ENCODE measurements at places on chromosomes 5 and 9.

DNA sequence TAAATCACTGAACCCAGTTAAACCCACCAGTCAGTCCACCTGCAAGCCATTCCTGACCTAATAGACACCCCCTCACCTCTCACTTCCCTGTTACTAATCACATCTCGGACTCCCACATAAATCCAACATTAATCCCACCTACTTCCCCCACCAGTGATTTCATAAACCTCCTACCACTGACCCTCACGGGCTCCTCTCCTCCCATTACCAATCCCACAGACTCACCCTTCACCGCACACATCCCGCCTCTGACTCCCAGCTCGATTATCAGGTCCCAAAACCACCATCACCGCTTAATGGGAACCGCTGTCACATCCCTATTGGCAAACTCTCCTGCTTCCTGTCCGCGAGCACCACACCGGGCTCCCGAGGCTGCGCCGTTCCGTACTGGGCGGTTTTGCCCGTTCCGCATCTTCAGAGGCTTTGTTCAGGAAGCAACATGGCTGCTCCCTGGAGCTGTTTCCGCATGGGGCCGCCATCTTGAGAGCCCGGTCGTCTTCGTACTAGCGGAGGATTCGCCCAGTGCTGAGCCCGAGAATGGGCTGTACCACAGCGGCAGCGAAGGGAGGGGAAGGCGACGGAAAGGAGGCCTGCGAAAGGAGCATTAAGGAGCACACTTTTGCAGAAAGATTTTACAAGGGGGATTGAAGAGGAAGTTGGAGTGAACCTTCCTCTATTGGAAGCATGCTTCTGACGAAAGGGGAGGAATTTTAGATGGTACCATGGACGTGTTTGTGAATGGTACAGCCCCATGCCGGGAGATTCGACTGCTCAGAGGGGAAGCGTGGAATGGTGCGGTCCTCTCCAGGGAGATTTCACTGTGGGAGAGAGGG lies at the start of gene ZNF300:
TSS of gene ZNF300 (minus strand) at position 502 of the 833 bp plus-strand sequence. CDS start 1,825 bp downstream, outside the sequence.
- DNase-seq: peak; percentile 96

GRCh38 chr5:134626369-134627014 lies 6.1 kb downstream of the SAR1B start:
- no peak for DNase-seq

DNA sequence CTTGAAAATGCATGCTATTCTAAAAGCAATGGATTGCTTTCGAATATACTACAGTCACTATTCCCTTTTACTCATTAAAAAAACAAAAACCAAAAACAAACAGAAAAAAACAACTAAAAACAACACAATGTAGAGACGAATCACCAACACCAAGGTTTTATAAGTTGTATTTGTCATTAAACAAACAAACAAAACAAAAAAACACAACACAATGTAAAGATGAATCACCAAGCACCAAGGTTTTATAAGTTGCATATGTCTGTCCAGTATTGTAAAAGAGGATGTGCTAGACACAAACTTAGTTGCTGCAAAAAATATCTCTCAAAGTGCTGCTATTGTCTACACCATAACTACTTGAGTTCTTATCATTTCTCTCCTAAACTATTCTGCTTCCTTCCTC lies 1269.2 kb downstream of the EFNA5 start:
- no peak for DNase-seq

DNA sequence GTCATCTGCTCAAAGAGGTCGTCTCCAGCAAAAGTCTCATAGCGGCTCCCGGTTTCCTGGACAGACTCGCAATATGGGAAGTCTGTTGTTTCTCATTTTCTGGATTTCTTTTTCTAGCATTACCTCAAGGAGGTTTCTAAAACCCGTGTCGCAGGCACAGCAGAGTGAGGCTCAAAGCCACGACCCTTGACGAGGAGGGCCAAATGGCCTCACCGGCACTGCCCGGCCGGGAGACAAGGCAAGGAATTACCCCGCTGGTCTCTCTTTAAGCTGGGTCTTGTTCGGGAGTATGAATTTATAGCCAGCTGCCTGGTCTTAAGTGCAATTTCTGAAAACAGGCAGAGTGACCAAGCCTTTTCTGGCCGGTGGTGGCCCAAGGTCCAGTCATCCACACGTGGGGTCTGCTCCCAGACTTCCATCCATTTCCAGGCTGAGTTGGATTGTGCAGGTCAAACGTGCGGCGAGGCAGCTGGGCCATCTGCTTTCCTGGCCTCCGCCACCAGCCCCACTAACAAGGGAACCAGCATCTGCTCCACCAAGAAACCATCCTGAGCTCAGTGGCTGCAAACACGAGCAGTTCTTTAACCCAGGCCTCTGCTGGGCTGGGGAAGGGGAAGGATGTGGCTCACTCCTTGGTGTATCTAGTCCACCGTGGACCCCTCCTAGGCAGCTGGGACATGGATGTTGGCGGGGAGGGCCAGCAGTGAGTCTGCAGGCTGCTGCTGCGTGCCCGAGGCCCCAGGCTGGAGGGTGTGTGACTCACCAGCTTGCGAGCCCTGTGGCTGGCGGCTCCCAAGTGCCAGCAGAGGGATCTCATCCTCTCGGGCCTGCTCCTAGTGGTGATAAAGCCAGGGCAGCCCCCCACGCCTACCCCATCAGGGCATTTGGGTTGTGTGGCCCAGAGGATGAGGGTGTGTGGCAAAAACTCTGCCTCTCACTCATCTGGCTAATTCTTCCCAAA lies 55.6 kb upstream of the COL5A1 start:
- DNase-seq: peak; percentile 95

GRCh38 chr9:126693428-126693944 lies 79.8 kb downstream of the LMX1B start:
- DNase-seq: no peak

DNA sequence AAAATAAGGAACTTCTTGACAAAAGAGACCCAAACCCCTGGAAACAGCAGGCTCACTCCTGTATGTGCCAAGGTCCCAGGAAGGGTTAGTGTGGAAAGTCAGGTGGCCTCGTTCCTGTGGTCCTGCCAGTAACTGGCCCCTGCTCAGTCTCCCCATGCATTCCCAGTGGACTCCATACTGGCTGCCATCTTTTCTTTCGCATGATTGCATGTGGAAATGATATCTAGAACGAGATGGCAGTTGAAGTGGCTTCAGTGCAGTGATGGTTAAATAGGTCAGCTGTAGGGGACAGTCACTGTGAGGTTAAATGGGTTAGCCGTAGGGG lies 30.4 kb downstream of the AHRR start:
- no peak for DNase-seq
